ENCODE measurements at places on chromosomes 5 and 9.

- no peak for DNase-seq
Observed at GRCh38 chr5:5798462-5798861, 376.0 kb downstream of the ICE1 start.

GRCh38 chr9:88791105-88791805, 200.0 kb upstream of the S1PR3 start:
- no peak for DNase-seq

- DNase-seq = no peak
Observed at GRCh38 chr9:118088090-118088489, 383.9 kb downstream of the TLR4 start.

DNA sequence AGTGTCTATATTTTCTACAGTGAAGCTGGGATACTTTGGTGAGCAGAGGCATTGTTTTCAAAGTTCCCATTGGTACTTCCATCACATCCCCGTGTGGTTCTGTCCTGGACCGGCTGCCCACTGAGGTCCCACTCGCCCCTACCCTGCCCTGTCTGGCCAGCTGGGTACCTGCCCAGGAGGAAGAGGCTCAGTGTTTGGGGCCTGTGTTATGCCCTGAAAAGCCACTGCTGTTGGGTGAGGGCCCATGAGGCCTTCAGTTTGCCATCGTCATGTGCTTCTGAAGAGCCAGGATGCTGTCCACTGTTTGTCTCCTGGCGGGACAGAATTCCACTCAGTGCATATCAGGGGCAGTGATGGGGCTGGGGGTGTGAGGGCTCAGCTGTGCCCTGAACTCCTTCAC, 2.6 kb upstream of the CEP72 start:
- DNase-seq = no peak

DNA sequence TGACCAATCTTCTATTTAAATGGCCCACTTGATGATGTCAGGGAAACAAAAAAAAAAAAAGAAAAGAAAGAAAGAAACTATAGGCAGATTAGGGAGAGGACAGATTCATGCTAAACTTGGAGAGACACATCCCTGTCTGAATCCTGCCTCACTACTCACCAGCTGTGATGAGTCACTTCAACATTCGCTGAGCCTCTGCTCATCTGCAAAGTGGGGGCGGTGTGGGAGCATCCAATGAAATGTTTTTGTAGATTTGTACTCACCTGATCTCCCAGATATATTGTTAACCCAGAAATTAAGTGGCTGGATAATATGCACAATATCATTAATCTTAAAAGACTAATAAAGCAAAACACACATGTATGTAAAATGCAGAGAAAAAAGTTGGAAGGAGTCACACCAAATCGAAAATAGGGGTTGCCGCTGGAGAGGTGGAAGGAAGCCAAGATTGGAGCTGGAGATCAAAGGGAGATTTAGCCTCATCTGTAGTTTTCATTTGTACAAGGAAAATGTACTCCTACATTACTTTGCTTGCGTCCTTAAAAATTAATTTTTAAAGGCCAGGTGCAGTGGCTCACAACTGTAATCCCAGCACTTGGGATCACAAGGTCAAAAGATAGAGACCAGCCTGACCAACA, 17.0 kb upstream of the ERGIC1 start:
- no peak for DNase-seq

- DNase-seq = no peak
Observed at GRCh38 chr9:92499701-92500100, 17.4 kb upstream of the ASPN start.

DNA sequence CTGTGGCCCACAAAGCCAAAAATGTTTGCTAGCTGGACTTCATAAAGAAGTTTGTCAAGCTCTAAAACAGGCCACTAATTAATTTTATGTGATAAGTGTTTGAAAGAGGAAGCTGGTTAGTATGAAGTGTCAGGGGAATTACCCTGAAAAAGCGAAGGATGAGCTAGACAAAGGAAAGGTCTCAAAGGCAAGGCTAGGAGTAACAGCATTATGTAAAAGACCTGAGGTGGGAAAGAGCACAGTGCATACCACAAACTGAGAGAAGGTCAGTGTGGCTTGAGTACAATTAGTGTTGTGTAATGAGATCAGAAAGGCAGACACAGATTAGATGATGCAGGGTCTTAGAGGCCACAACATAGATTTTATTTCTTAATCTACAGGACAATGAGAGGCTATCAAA, 29.6 kb downstream of the RC3H2 start:
- no peak for DNase-seq

All from KBM-7 (cell line).